ENCODE measurements at places on chromosomes 5 and 9. TPM values are rescaled to one million over a fixed set of nuclear protein-coding genes. Genes with fewer than 3 reads are reported as not detected.

- DNase-seq: no peak
Observed at GRCh38 chr9:121823451-121824169, 172.2 kb downstream of the DAB2IP start.

GRCh38 chr5:7793895-7794294 lies 57.0 kb downstream of the CFAP90 start:
- DNase-seq: no peak

GRCh38 chr5:151449297-151449696 lies 1.9 kb downstream of the SLC36A1 start:
- DNase-seq: no peak

GRCh38 chr9:136323371-136323789 lies 4.0 kb upstream of the GPSM1 start:
- no peak for DNase-seq

DNA sequence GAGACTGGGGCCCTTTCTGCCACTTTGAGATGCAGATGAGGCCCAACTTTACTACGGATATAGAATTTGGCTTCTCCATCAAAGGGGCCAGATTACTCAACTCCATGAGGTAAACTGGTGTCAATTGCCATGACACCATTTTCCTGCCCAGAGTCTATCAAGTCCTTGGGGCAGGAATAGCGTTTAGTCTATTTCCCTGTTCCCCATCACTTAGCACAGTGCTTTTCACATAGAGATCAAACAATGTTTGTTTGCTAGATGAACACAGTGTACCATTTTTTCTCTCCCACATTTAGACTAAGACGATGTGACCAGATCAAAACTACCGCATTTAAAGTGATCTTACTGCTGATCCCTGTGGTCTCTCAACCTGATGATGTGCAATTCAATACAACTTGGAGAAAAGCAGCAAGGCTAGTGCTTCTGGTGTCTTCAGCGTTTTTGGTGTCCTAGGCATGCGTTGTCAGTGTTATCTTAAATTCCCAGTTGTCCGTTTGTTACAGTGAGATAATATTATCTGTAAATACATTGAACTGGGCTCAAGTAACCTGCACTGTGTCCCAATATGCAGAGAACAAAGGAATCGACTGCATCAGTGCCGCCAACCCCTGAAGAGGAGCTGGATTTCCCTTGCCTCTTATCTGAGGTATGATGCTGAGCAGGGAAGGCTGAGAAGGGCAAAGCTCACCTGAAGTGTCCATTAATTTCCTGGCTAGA lies 446.2 kb downstream of the PLK2 start:
- no peak for DNase-seq

- peak; percentile 28 for DNase-seq
Observed at GRCh38 chr5:36156619-36157018, 4.7 kb downstream of the SKP2 start.

Gene SPATA31A3
- not detected for polyA plus RNA-seq

Gene DNAH5
- 0.73 TPM for polyA plus RNA-seq

Gene TIMD4
- polyA plus RNA-seq: not detected
